ENCODE measurements at places on chromosomes 1 and 21.

DNA sequence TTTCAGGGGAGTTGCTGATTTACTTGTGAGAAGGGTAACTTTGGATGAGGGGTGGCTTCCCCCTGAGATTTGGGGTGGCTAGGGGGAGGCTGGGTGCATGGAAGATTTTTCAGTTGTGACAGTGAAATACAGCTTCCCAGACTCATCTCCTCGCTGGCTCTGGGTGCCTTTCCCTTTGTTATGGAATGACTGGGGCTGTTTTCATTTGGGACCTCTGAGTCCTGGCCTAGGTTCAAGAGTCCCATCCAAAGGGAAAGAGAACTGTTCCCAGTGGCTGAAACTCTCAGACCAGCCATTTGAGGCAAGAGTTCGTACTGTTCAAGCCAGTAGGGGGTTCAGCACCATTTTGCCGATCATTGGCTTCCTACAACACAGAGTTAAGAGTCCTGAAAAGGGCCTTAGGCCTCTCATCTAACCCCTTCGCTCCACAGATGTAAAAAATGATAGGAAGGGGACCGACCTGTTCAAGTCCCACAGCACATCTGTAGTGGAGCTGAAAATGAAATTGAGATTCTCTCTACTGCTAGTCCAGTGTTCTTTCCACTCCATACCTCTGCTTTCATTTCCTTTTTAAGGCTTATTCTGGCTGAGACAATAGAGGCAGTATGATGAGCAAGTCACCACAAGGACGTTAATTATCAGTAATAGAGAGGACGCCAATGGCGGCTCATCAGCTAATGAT lies 958 bp downstream of the DDR2 start:
- no peak for DNase-seq

- DNase-seq: no peak
Measured at GRCh38 chr1:82503822-82504221, 703.1 kb downstream of the ADGRL2 start.

DNA sequence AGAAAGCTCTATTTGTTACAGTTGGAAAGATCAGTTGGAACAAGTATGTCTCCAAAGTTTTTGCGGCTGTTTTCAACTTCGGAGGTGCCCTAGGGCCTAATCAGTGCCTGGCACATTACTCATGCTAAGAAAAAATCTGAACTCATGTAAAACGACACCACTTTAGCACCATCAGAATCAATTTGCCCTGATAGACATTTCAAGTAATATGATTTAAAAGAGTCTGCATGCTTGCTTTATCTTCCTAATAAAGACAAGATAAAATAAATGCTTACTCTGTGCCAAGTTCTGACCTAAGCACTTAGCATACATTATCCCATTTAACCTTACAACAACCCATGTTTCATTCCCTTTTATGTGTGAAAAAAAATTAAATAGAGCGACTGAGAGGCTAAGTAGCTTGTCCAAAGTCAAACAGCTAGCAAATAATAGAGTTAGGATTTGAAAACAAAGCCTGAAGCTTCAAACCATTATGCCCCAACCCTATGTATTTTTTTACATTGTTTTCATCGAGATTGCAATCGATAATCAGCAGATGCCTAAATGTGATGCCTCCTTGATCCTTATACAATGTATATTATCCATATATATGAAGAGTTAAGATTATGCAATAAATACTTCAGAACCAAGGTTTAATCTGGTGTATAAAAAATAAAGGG lies 91.3 kb downstream of the DENND1B start:
- DNase-seq: no peak

- DNase-seq: no peak
Measured at GRCh38 chr1:98704474-98704873, 43.0 kb downstream of the SNX7 start.

DNA sequence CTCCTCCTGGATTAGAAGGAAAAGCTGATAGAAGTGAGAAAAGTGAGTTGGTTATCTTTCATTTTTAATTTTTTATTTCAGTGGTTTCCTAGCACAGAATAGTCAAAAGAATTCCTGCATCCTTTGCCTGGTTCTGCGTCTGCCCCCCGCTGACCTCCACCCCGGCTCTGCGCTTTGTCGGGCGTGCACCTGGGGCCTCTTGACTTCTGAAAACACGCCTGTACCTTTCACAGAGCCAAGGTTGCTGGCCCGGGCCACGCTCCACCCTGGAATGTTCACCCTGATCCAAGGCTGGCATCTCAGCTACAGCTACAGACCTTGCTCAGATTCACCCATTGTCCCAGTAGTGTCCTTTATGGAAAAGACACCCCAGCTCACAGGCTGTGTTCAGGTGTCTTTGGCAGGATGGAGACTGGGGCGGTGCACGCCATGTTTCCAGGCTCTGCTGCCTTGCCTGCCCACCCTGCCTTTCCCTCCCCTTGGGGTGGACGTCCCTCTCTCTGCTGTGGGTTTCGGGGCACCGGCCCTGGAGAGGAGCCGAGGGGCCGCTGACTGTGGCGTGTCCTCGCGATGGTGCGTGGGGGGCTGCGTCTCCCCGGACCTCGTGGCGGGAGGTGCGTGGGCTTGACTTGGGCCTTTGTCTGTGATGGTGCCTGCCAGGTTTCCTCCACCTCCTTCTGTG lies 40.3 kb upstream of the DIP2A start:
- DNase-seq: no peak

GRCh38 chr1:115501476-115501875 lies 140.3 kb upstream of the VANGL1 start:
- DNase-seq: no peak

- DNase-seq: no peak
Measured at GRCh38 chr1:29555043-29555620, 318.8 kb downstream of the PTPRU start.

DNA sequence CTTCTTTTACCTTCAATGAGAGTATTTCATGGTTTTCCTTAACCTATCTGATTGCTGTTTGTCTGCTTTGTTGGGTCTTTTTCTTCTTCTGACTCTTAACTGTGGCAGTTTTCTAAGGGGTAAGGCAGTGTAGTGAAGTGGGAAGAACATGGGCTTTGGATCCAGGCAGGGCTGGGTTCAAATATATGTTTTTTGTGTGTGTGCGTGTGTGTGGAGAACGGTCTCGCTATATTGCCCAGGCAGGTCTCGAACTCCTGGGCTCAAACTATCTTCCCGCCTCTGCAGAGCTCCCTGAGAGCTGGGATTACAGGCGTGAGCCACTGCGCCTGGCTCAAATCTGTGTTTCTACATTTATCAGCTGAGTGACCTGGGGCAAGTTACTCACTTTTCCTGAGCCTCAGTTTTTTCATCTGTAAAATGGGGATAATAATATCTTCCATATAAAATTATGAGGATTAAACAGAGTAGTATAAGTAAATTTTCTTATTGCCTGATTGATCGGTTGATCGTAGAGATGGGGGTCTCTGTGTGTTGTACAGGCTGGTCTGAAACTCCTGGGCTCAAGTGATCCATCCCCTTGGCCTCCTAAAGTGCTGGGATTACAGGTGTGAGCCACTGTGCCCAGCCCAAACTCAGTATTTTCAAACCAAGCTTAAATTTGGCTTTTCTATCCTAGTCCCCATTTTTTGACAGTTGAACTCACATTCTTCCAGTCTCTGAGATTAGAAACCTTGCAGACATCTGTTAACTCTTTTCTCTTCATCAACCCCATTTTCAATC lies 36.0 kb upstream of the MACF1 start:
- DNase-seq: no peak

DNA sequence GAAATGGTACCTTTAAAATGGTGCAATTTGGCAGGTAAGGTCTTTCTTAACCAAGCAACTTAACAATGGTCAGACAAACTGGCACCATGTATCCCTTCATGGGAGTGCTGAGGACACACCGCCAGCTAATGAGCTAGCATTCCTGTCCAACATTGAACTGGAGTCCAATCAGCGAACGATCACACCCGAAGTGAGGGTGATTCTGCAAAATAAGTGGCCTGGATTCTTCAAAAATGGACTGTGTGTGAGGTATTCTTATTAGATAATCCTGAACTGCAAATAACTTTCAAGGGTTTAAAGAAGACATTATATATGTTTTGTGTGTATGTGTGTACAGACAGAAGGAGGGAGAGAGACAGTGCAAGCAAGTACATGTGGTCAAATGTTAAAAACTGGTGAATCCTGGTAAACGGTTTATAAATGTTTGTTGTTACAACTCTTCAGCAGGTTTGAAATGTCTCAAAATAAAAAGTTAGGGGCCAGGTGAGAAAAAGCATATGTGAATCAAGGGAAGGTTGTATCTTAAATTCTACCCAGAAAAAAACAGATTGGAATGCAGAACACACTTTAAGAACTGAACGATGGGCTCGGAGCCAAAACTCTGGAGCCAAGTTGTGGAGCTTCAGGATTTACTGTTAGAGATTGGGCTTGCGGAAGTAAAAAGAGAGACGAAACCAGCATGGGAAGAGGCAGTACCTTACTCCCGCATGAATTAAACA lies 20.9 kb downstream of the GADD45A start:
- no peak for DNase-seq

DNA sequence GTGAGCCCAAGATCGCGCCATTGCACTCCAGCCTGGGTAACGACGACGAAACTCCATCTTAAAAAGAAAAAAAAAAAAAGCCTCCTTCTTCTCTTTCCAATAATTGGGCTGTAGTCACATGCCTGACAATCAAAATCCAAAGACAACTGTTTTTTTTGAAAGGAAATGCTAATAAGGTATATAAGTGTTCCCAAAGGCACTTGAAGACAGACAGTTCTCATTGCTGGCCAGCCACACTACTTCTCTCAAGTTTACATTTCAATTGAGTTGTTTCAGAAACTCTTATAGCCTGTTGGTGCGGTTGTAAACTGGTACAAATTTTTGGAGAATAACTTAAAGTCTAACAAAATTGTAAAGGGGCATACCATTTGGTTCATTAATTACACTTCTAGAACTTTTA lies 23.3 kb downstream of the GATAD2B start:
- DNase-seq: no peak

DNA sequence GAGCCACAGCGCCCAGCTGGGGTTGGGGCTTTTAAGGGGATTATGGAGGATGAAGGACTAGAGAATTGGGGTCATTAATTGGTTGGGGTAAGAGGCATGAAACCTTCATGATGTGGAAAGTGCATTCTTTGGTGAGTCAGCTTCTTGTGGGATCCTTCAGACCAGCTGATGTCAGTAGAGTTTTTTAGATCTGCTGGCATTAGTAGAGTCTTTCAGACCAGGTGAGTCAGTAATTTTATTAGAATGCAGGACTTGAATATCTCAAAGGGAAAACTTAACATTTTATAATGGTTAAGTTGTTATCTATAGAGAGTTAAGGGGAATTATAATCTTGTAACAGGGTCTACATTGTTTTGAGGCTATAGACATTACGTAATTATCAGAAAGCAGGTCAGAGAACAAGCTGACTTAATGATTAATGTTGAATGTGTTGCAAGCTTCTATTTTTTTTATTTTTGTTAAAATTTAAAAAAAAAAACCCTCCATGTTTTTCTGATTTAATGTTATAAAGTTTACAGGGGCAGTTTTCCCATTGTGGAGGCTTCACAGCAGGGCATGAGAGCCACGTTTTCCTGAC lies 160.9 kb upstream of the FMN2 start:
- no peak for DNase-seq

- DNase-seq: no peak
Measured at GRCh38 chr1:199780948-199781670, 246.4 kb upstream of the NR5A2 start.

- DNase-seq: no peak
Measured at GRCh38 chr1:115867216-115867615, 26.3 kb upstream of the NHLH2 start.

- DNase-seq: no peak
Measured at GRCh38 chr1:42348498-42348897, 13.5 kb upstream of the FOXJ3 start.

DNA sequence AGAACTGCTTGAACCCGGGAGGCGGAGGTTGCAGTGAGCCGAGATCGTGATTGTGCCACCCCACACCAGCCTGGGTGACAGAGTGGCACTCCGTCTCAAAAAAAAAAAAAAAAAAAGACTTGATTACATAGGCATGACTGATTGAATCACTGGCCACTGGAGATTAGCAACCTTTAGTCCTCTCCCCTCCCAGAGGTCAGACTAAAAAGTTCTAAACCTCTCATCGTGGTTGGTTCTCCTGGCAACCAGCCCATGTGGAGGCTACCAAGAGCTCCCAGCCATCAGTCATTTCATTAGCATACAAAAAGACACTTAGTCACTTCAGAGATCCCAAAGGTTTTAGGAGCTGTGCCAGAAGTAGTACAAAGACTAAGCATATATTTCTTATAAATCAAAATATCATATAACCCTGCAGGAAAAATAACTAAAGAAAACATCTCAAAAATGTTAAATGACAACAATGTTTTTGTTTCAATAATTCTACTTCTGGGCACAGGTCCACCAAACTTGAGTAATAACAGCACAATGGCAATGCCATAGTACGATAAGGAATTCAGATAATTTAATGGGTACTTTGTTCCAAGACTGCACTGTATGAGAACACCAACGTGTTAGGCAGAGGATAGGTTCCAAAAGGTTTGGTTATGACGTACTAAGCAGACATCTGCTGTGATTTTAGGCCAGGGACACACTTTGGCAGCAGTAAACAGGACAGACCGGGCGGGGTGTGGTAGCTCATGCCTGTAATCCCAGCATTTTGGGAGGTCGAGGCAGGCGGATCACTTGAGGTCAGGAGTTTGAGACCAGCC lies 18.1 kb downstream of the USP48 start:
- DNase-seq: no peak

- DNase-seq: no peak
Measured at GRCh38 chr1:153735090-153735420, 7.2 kb downstream of the INTS3 start.

- DNase-seq: no peak
Measured at GRCh38 chr1:12059722-12060464, 3.2 kb upstream of the TNFRSF8 start.

DNA sequence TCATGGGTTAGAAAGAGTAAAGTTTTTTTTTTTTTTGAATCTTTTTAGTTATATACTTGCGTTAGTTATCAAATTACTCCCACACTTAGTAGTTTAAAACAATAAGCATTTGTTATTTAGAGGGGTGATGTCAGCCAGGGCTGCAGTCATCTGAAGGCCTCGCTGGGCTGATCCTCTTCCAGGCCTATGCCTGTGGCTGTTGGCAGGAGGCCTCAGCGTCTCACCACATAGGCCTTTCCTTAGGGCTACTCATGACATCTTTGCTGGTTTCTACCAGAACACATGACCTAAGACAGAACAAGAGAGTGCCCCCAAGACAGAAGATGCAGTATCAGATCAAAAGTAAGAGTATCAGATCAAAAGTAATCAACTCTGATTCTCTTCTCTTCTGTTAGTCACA lies 167.4 kb downstream of the HHAT start:
- no peak for DNase-seq

- DNase-seq: no peak
Measured at GRCh38 chr21:14528815-14529214, 17.3 kb downstream of the SAMSN1 start.

GRCh38 chr1:96730574-96731298 lies 9.2 kb downstream of the PTBP2 start:
- no peak for DNase-seq

GRCh38 chr1:230288641-230289349 lies 137.3 kb downstream of the PGBD5 start:
- no peak for DNase-seq

Data from stimulated activated CD8-positive, alpha-beta memory T cell treated with anti-CD3 and anti-CD28 coated beads, Interleukin-7, amount 100 ng/mL, for 24 hours (primary cell).